ENCODE measurements at places on chromosomes 6 and 20. TPM values are rescaled to one million over a fixed set of nuclear protein-coding genes. Genes with fewer than 3 reads are reported as not detected.

The ENPP4 gene
- total RNA-seq = 2.5 TPM

The RIMS4 gene
- total RNA-seq = not detected

The TRERF1 gene
- 30.2 TPM for total RNA-seq

The FOXF2 gene
- not detected for total RNA-seq

The NTSR1 gene
- not detected for total RNA-seq

The SPATS1 gene
- not detected for total RNA-seq

The TP53TG5 gene
- total RNA-seq = not detected

The BPIFB4 gene
- not detected for total RNA-seq

The GZF1 gene
- total RNA-seq = 13.9 TPM

The OXT gene
- not detected for total RNA-seq

- no peak for DNase-seq
Measured at GRCh38 chr20:44431502-44432234, 44.0 kb upstream of the TTPAL start.

DNA sequence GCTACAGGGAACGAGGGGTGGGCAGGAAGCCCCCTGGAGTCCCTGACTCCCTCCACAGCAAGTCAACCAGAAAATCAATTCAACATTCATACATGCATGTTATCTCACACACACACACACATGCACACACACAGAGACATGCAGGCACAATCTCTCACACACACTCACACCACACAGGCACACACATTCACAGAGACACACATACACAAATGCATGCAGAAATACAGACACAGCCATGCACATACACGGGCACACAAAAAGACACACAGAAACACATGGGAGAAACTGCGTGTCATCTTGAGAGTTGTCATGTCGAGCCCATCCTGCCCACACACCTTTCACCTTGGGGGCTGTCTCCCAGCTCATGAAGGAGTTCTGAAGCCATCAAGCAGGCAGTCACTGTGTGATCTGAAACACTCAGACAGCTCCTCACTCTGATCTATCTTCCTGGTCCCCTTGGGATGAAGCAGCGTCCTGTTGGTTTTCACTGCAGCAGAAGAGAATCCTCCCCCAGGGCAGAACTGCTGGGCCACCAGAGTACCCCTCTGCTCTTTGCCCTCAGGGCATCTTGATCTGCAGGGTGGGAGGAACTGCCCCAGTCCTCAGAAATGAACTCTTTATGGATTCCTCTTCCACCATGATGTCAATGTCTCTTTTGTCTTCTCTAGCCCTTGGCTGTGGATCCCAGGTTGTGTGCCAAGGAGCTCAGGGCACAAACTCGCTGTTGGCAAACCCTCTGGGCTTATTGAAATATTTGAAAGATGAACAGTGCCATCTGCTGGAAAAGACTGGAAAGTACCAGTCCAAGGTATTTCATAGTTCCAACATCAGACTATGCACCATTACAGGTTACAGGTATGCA lies 8.8 kb downstream of the RAET1L start:
- DNase-seq = peak; percentile 88

DNA sequence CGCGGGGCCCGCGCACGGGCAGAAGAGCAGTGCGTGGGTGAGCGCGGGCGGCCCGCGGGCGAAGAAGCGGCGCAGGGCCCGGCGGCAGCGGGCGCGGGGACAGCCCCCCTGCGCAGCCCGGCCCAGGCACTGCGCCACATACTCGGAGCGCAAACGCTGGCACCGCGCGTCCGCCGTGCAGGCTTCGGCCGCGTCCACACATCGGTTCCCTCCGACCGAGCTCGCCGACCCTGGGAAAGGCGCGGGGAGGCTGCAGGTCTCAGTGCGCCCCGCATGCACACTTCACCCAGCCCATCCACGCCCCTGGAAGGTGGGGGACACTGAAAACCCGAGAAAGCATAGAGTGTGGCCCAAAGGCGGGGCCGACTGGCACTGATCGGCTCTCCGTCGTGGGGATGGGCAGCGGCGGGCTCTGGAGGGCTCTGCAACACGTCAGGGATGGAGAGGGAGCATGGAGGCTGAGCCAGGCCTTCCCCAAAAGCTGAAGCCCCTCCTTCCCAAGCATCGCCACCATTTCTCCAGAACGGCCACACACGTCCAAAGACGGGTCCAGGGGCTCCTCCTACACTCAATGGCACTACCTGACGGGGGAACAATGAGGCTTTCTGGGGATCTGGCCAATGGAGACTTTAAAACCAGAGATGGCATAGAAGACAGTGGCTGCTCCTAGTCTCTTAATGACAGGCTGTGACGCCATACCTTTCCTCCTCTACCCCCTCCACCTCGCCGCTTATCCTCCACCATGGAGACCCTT lies 2.0 kb downstream of the GFRA4 start:
- DNase-seq = no peak

- no peak for DNase-seq
Measured at GRCh38 chr6:2085657-2086056, 159.7 kb downstream of the GMDS start.

- DNase-seq = no peak
Measured at GRCh38 chr6:38214159-38214558, 394.6 kb downstream of the ZFAND3 start.

- no peak for DNase-seq
Measured at GRCh38 chr6:33631971-33632557, 10.9 kb downstream of the ITPR3 start.

DNA sequence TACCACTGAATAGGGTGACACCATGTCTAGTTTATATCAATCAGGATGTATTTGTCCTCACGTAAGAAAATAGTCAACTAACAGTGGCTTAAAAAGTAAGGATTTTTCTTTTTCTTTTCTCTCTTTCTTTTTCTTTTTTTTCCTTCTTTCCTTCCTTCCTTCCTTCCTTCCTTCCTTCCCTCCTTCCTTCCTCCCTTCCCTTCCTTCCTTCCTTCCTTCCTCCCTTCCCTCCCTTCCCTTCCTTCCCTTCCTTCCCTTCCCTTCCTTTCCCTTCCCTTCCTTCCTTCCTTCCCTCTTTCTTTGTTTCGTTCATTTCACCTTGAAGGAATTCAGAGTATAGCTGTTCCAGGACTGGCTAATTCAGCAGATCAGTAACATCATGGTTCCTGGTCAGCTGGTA lies 83.2 kb downstream of the SOX4 start:
- no peak for DNase-seq

DNA sequence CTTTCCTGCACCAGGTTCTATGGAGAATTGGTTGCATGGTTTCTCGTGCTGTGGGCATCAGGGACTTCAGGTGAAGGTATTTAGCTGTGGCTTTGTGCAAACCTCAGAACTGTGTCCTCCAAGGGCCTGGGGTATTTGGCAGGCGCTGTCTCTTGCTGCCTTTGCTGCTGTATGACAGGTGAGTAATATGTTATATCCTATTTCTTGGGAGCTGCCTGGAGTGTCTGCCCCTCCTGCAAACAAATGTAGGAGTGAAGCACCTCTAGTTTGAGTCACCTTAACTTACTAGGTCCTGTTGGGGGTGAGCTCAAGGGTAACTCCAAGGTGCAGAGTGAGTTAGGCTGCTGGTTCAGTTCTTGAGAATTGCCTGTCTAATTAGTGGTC lies 177.7 kb upstream of the RNF24 start:
- no peak for DNase-seq

DNA sequence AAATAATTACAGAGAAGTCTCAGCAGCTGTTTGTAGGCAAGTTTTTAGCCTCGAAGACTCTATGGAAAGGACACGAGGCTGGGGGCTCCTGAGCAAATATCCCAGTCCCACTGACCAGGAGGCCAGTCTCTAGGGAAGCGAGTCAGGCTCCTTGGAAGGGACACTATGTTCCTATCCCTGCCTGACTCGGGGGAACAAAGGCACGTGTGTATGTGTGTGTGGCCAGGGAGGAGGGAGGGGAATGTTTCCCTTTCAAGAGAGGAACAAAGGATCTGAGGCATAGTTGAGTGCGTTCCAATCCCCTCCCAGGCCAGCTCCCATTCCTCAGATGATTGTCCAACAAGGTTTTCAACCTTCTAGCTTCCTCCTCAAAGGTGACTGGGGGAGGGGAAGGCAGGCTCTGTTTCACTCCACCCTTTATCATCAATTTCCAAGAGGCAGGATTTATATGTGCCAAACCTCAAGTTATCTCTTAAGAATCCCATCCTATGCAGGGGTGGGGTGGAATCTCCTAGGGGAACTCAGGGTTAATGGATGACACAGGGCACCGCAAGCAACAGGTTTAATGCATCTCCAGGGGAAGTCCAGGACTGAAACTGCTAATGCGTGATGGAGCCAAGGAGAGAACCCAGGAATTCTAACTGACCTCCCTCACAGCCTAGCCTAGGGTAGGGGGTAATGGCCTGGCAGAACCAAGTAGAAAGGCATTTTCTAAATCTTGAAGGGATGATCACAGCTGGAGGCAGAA lies 9.9 kb downstream of the BCL2L1 start:
- DNase-seq = no peak

DNA sequence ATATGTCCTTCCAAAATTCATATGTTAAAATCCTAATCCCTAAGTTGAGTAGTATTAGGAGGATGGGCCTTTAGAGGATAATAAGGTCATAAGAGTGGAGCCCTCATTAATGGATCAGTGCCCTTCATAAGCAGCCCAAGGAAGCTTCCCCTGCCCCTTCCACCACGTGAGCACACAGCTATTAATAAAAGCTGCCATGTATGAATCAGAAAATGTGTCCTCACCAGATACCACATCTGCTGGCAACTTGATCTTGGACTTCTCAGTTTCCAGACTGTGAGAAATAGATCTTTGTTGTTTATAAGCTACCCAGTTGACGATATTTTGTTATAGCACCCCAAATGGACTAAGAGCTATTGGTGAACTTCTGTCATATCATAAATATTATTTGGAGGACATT lies 207.7 kb upstream of the HDDC2 start:
- no peak for DNase-seq

GRCh38 chr6:27495386-27496135 lies 22.7 kb upstream of the ZNF184 start:
- no peak for DNase-seq

GRCh38 chr20:33578510-33578909 lies 83.6 kb upstream of the C20orf144 start:
- DNase-seq = no peak

DNA sequence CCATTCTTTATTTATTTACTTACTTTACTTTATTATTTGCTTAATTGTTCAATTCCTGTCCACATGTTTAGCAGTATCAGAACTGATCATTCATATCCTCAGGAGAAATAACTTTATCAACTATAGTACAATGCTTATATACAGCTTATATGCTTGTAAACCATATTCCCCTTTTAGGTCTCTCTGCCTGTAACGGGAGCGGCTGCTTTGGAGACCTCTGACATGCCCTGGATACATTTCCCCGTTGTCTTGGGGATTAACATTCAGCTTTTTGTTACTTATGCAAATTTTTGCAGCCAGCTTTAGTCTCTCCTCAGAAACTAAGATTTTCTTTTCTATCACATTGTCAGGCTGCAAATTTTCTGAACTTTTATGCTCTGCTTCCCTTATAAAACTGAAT lies 17.6 kb upstream of the FUT9 start:
- DNase-seq = no peak

- peak; percentile 44 for DNase-seq
Measured at GRCh38 chr20:8523684-8524083, 391.6 kb downstream of the PLCB1 start.

GRCh38 chr20:3074812-3075211 lies 3.4 kb downstream of the OXT start:
- DNase-seq = no peak

GRCh38 chr6:39335780-39336545 lies 13.5 kb upstream of the KCNK16 start:
- no peak for DNase-seq

DNA sequence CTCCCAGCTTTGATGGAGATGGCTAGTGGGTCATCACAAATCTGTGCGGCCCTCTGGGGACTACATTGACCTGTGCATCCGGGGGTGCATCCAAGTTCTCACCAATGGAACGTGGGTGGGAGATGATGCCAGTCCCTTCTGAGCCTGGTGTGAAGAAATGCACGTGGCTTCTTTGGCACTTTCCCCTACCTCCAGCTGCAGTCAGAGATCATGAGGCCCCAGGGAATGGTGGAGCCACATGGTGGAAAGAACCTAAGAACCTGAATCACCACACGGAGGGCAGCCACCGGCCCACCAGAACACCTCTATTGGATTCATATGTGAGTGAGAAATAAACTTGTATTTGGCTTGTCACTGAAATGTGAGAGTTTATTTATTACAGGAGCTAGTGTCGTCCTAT lies 9.9 kb upstream of the CDKN1A start:
- DNase-seq = no peak

DNA sequence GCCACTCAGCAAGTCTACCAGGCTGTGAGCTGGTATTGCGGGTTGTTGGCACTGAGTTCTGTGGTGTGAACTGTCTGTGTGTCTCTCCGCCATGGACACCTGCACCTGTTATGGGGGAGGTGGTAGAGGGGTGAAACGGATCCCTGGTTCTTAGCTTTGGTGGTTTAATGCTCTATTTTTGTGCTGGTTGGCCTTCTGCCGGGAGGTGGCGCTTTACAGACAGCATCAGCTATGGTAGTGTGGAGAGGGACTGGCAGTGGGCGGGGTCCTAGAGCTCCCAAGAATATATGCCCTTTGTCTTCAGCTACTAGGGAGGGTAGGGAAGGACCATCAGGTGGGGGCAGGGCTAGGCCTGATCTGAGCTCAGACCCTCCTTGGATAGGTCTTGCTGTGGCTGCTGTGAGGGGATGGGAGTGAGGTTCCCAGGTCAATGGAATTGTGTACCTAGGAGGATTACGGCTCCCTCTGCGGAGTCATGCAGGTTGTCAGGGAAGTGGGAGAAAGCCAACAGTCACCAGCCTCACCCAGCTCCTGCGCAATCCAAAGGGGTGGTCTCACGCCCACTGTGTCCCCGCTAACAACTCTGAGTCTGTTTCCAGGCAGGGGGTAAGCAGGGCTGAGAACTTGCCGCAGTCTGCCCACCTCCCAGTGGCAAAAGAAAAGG lies 154.3 kb downstream of the CCDC170 start:
- peak; percentile 84 for DNase-seq

DNA sequence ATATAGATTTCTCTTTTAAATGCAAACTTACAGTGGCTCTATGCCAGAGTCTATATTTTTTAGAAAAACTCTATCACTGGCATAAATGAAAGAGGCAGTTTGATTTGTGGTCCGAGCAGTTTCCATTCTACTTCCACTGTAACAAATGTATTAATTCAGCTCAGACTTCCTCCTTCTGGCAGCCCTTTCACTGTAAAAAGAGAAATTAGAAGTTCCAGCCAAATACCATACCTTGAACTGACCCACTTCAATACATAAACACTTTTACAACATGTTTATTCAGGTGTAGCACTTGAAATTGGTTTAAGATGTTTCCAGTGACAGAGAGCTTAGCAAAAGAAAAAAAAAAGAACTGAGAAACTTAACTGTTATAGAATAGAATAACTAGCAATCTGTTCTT lies 99.3 kb downstream of the BMP5 start:
- no peak for DNase-seq

DNA sequence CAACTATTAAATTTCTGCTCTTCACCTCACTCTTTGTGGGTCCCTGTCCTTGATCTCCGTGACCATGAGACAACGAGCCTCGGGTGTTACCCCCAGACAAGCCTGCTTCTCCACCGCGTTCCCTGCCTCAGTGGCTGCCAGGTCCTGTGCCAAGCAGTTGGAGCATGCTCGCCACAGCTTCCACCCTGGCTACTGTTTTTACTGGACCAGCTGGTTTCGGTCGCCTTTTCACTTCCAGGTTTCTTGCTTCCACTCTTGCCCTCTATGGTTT lies 5.6 kb downstream of the TP53RK start:
- DNase-seq = no peak

GRCh38 chr20:53550280-53551187 lies 43.1 kb downstream of the ZNF217 start:
- no peak for DNase-seq
